Small intestine (tissue), 16 donors: ENCODE measurements at places on chromosomes 6 and 20. TPM values are rescaled to one million over a fixed set of nuclear protein-coding genes. Genes with fewer than 3 reads are reported as not detected.

The RAB44 gene
- 0.22 TPM for polyA plus RNA-seq

The ACSS1 gene
- 106 TPM for polyA plus RNA-seq

The ATAT1 gene
- 14.5 TPM for polyA plus RNA-seq

The IPCEF1 gene
- 0.76 TPM for polyA plus RNA-seq

The SMIM29 gene
- 23.5 TPM for polyA plus RNA-seq

The FOXS1 gene
- polyA plus RNA-seq: not detected
